ENCODE measurements at places on chromosomes 1 and 21.

DNA sequence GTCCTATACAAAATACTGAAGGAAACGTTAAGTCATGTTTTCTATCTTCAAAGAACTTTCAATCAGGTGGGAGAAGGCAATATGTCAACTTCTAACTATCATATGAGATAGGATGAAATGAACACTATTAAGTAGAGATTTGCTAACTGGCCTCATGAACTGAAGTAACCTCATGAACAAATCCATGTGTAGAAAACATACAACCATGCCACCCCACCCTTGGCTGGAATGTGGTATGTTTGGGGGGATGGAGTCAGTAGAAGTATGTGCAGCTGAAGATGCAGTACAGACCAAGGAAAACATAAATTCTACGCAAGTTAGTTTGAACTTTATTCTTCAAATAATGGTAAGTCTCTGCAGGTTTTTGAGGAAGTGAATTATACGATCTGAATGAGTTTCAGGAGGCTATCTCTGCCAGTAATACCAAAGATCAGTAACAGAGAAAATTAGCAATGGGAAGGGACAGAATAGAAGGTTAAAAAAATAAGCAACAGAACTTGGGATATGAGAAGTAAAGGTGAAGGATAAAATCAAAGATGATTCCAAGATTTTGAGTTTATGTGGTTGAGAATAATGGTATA lies 4.5 kb downstream of the TRMT1L start:
- DNase-seq, result no peak

GRCh38 chr1:32753532-32754316 lies 51.2 kb upstream of the SYNC start:
- DNase-seq, result peak; percentile 89

GRCh38 chr1:167938080-167938636 lies 1.3 kb upstream of the MPC2 start:
- peak; percentile 52 for DNase-seq

DNA sequence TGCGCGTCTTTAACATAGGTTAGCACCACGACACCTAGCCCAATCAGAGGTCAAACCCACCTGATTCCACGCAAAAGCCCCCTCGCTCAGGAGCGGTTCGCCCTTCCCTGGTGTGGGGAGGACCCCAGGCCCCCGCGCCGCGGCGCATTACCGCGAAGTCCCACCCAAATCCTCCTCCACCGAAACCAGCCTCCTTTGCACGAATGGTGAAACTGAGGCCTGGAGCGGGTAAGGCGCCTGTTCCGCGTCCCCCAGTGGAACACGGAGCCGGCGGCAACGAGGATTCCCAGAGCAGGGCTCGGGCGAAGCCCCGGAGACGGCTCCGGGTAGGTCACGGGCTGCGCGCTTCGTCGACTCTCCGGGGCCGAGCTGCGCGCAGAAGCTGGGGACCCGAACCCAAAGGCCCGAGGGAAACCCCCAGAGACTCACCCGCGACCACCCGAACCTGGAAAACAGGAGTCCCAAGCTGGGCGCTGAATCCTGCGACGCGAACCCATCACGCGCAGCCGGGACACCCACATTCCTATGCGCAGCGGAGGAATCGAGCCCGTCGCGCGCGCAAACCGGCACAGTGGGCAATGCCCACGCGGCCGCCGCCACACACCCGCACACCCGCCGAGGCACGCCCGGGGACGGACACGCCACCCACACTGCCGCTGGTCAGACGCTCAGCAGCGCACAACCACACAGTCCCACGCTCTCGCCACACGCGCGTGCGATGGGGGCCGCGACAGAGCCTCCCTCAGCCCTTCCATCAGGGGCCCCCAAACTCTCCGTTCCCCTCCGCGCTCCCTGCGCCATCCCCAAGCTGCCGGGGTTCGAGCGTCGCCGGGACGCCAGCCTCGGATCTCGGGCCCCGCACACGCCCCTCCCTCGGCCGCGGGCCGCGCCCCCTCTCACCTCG lies 507 bp downstream of the GLIS1 start:
- no peak for DNase-seq

- peak; percentile 44 for DNase-seq
These were observed 79.6 kb downstream of the ATP1B1 start for GRCh38 chr1:169186106-169186505.

DNA sequence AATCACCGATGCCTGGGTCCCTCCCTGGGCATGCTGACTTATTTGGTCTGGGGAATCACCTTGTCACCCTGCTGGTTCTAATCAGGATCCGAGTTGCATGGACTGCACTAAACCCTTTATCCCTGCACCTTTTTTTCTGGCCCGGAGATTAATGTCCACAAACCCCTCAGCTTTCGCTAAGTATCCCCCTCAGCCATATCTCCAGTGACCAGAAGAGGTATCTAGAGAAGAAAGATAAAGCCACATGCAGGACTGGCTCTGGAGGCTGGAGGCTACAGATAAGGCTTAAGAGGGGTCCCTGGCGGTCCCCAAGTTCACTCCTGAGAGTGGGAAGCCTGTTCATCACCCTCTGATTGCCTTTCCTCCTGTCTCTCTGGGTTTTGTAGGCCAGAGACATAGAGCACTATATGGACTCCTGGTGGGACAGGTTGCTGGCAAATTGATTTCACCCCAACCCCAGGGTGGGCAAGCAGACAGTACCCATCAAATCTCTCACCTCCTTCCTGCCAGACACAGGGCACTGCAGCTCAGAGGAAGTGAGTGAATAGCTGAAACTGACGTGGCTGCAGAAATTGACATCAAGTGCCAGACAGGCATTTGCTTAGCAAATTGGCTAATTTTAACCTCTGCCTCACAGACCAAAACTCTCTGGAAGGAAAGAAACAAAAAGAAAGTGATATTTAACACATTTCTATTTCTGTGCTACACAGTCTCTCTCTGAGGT lies 38.8 kb downstream of the HMGB4 start:
- peak; percentile 31 for DNase-seq

DNA sequence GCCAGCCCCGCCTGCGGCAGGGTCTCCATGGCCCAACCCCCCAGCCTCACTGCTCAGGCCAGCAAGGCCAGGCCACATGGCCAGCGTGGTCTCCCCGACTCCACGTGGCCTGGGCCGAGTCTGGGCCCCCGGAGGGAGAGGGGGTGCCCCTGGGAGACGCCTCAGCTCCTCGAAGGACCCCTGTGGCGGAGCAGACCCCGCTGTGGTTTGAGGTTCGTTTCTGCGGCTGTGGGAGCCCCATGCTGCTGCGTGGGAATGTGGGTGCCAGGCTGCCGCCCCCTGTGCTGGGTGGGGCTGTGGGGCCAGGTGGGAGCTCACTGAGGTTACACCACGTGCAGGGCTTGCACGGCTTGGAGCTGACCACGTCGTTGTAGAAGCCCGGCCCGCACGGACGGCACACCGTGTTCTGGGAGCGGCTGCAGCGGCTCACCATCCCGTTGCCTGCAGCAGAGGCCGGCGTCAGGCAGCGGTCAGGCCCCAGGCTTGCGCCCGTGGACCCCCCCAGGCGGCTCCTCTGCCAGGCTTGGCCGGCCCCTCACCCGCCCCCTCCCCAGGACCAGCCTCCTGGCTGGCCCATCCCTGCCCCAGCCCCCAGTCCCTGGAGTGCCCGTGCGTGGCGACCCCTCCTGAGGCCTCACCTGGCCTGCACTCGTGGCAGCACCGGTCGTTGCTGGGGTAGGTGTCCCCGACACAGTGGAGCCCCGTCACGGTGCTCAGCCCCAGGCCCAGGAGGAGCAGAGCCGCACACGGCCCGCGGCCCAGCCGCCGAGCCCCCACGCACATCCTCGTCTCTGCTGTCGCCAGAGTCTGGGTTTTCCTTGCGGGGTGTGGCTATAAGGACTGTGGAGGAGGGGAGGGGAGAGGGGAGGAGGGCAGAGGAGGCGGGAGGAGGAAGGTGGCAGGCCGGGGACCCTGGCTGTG lies at the start of gene TNFRSF4:
TSS of gene TNFRSF4 (minus strand) at position 809 of the 921 bp plus-strand sequence. CDS start at position 783, 26 bp downstream.
- no peak for DNase-seq

DNA sequence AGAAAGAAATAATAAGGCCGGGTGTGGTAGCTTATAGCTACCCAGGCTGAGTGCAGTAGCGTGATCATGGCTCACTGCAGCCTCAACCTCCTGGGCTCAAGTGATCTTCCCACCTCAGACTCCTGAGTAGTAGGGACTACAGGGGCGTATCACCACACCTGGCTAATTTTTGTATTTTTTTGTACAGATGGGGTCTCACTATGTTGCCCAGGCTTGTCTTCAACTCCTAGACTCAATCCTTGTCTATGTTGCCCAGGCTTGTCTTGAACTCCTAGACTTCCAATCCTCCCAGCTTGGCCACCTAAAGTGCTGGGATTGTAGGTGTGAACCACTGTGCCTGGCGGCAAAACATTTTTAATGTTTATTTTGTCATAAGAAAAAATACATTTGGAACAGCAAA lies 30.5 kb downstream of the MIXL1 start:
- DNase-seq, result no peak

DNA sequence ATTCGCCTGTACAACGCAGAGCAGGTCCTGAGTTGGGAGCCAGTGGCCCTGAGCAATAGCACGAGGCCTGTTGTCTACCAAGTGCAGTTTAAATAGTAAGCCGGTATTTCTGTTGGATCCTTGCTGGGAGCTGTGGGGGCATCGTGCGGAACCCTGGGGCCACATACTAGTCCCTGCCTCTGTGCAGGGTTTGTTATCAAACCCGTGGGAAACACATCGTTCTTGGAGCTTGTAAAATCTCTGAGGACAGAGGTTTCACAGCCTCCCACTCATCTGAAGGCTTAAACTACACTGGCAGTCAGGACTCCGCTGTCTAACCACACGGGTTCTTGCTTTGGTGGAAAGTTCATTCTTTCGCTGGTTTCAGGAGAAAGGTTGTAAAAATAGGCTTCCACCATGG lies 11.7 kb downstream of the IFNGR2 start:
- no peak for DNase-seq

- no peak for DNase-seq
These were observed 6.1 kb downstream of the GPR137B start for GRCh38 chr1:236148470-236148845.

Measured in NCI-H1417 (cell line).